Activated CD8-positive, alpha-beta T cell treated with anti-CD3 and anti-CD28 coated beads, Interleukin-2, amount 10 ng/mL, durations not matched to agents 7 days and 5 days (primary cell): ENCODE measurements at places on chromosomes 3 and 15. TPM values are rescaled to one million over a fixed set of nuclear protein-coding genes. Genes with fewer than 3 reads are reported as not detected.

The RFX7 gene
- 35.1 TPM for total RNA-seq

DNA sequence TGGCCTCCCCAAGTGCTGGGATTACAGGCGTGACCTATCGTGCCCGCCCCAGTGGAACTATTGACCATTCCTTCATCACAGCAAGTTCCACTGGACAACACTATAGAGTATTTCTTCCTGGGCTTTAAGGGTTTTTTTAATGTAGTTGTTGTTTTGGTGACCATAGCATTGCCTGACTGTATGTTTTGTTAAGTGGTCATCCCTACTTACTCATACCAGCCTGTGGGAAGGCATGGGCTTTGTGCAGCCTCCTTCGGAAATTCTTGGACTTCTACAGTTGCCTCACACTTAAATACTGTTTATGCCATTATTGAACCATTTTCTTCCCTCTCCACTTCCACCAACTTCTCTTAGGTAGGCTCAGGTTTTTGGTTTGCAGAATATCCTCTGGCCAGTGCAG, 19.9 kb upstream of the ALPK3 start:
- DNase-seq, result no peak

DNA sequence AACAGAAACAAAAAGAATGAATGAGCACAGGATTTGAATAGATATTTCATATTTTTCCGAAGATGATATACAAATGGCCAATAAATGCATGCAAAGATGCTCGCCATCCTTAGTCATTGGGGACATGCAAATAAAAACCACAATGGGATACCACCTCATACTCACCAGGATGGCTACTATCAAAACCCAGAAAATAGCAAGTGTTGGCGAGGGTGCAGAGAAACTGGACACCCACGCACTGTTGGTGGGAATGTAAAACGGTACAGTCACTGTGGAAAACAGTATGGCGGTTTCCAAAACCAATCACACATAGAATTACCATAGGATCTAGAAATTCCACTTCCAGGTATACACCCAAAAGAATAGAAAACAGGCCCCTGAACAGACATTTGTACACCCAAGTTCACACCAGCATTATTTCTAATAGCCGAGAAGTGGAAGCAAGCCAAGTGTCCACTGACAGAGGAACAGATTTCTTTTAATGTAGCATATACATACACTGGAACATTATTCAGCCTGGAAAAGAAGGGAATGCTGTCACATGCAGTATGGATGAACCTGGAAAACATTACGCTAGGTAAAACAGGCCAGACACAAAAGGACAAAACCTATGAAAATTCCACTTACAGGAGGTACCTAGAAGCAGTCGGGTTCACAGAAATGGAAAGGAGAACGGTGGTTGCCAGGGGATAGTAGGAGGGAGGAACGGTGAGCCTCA, 3.6 kb downstream of the RNF168 start:
- no peak for DNase-seq

The FOXL2 gene
- not detected for total RNA-seq

- no peak for DNase-seq
Measured at GRCh38 chr3:176687754-176688153, 509.5 kb downstream of the TBL1XR1 start.

GRCh38 chr15:55279746-55280351, 9.8 kb downstream of the RAB27A start:
- peak; percentile 66 for DNase-seq

- no peak for DNase-seq
Measured at GRCh38 chr3:30962084-30962483, 67.6 kb upstream of the GADL1 start.

The RPUSD3 gene
- total RNA-seq, result 49.7 TPM

The CKMT1A gene
- total RNA-seq, result not detected

DNA sequence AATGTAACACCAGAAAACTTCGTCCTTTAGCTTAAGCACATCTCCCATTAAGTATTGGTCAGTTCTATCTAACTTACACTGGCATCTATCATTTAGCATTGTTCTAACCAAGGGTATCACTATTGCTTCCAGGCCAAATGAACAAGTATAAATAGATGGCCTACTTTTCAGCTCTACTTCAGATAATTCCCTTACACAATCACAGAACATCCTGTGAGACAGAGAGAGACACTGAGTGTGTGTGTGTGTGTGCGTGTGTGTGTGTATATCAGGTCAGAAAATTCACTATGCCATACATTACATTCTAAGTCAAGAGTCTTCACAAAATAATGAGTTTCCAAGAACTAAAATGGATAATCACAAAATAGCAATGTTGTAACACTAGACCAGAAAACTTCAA, 39.1 kb downstream of the SCAPER start:
- no peak for DNase-seq

- no peak for DNase-seq
Measured at GRCh38 chr15:40420071-40420713, 14.6 kb downstream of the IVD start.

The LOXL1 gene
- 5.9 TPM for total RNA-seq

DNA sequence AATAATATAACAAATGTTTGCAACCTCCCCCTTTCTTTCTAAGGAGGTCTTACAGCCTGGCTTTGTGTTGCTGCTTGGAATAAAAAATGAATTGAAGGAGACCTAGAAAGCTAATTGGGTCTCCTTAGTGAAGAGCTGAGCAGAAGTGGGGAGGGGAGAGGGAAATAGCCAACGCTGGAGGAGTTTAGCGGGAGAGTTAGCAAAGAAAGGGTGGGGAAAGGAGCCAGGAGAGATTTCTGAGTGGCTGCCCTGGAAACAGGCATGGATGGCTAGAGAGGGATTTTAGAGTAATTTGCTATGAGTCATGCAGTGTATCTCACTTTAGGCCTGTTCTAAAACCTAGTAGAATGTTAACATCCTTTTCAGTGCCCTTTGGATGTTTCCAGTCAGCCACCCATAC, 45.2 kb upstream of the PFN2 start:
- no peak for DNase-seq

- no peak for DNase-seq
Measured at GRCh38 chr3:159922861-159923312, 65.7 kb upstream of the IL12A start.
